ENCODE measurements at places on chromosomes 6 and 20.

- DNase-seq, result no peak
Measured at GRCh38 chr6:7467007-7467897, 74.2 kb upstream of the DSP start.

DNA sequence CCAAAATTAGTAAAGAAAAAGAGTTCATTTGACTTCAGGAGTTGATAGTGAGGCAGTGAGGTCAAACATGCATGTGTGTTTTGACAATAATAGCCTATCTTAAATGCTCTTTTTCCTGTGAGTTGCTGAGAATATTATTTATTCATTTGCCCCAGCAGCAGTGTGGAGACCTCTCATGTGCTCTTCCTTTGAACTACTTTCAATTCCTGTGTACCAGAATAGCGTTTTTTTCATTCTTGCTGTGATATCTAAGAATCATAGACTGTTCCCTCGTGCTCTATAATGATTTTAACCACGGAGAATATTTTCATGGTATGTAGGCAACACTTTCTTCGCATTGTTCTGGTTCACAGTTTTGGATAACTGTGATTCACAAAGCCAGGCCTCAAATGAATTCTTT, 5.2 kb downstream of the CDYL start:
- DNase-seq, result no peak

DNA sequence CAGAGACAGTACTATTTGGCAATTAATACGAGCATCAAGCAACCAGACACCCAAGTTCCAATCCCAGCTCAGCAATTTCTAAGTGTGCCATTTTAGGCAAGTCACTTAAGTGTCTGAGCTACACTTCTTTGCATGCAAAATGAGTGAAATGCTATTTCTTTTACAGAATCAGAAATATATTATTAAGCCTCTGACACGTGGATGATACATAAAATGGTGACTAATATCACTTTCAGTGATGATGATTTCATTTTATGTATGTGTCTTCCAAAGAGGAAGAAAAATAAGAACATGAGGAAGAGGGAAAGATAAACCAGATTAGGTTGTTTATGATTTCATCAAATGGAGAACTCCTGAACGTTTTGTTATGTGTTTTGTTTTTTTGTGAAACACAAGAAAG, 158.6 kb downstream of the TSHZ2 start:
- DNase-seq, result no peak

GRCh38 chr6:112270756-112271155, 16.4 kb upstream of the LAMA4 start:
- no peak for DNase-seq

All from KBM-7 (cell line).